Left renal pelvis (tissue), 4 donors: ENCODE measurements at places on chromosomes 2 and 18. TPM values are rescaled to one million over a fixed set of nuclear protein-coding genes. Genes with fewer than 3 reads are reported as not detected.

The ELOA2 gene
- not detected for polyA plus RNA-seq

The NOL4 gene
- polyA plus RNA-seq, result 0.25 TPM

The FTCDNL1 gene
- polyA plus RNA-seq, result 1.5 TPM

The MARCHF4 gene
- polyA plus RNA-seq, result 0.08 TPM

The SKOR2 gene
- not detected for polyA plus RNA-seq

The FBLN7 gene
- 14.9 TPM for polyA plus RNA-seq

The ICOS gene
- polyA plus RNA-seq, result not detected

The SKA1 gene
- 8.4 TPM for polyA plus RNA-seq

The ZSWIM2 gene
- not detected for polyA plus RNA-seq

The SLC14A1 gene
- polyA plus RNA-seq, result 4.3 TPM

The GKN2 gene
- polyA plus RNA-seq, result not detected

The FOSL2 gene
- 25.1 TPM for polyA plus RNA-seq

The CCDC150 gene
- 6.6 TPM for polyA plus RNA-seq

The RIT2 gene
- 0.20 TPM for polyA plus RNA-seq

The STON1 gene
- polyA plus RNA-seq, result 22.8 TPM

The ADAM23 gene
- polyA plus RNA-seq, result 6.9 TPM

The MYO5B gene
- 27.3 TPM for polyA plus RNA-seq

The FBXO48 gene
- polyA plus RNA-seq, result 1.9 TPM

The SCN9A gene
- 2.9 TPM for polyA plus RNA-seq

The C2orf76 gene
- 20.8 TPM for polyA plus RNA-seq

The NT5DC4 gene
- not detected for polyA plus RNA-seq

The IMMT gene
- 63.1 TPM for polyA plus RNA-seq

The NAT8 gene
- 18.8 TPM for polyA plus RNA-seq

The AKAIN1 gene
- polyA plus RNA-seq, result not detected

The TCF23 gene
- 0.72 TPM for polyA plus RNA-seq

The RAD51AP2 gene
- 0.21 TPM for polyA plus RNA-seq
